ENCODE measurements at places on chromosomes 5 and 9.
A peak's percentile ranks its signal among the peaks of the same experiment; 100 is the strongest.

GRCh38 chr5:73495772-73496335, 2.4 kb upstream of the BTF3 start:
- peaks cover 23% of the 10 kb centered on the region for H3K27me3 ChIP-seq
- H3K4me1 ChIP-seq, result peaks cover 5% of the 10 kb centered on the region
- DNase-seq, result no peak
- no peak overlapping the region for H3K27ac ChIP-seq
- H3K4me3 ChIP-seq, result no peak overlapping the region

GRCh38 chr9:87875831-87876545, 6.7 kb upstream of the SPATA31E1 start:
- H3K27me3 ChIP-seq, result peaks cover 12% of the 10 kb centered on the region
- no peaks in the 10 kb centered on the region for H3K36me3 ChIP-seq
- no peaks in the 10 kb centered on the region for H3K4me1 ChIP-seq
- no peak overlapping the region for H3K27ac ChIP-seq
- DNase-seq, result no peak

DNA sequence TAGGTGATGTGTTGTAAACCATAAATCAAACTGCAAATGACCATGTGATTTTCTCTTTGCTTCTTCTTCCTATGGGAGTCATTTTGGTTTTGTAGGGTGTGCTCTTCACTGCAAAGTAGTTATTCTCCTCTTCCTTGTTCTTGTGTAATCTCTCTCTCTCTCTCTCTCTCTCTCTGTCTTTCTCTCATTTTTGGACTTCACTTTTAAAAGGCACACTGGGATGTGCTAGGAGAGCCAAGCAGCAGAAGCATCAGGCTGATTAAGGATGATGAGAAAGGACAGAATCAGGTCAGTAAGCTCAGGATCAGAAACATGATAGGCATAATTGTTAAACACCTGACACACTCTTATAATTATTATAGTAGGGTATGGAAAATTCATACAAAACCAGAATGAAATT, 505.3 kb upstream of the ZNF608 start:
- no peaks in the 10 kb centered on the region for H3K27me3 ChIP-seq
- no peak for DNase-seq
- H3K4me1 ChIP-seq, result no peaks in the 10 kb centered on the region

GRCh38 chr5:8945972-8946371, 599.9 kb downstream of the SEMA5A start:
- no peak overlapping the region for H3K4me3 ChIP-seq
- no peaks in the 10 kb centered on the region for H3K36me3 ChIP-seq

GRCh38 chr5:138577452-138577851, 2.3 kb upstream of the HSPA9 start:
- H3K4me1 ChIP-seq, result peaks cover 16% of the 10 kb centered on the region
- no peaks in the 10 kb centered on the region for H3K27me3 ChIP-seq
- DNase-seq, result no peak
- H3K27ac ChIP-seq, result no peak overlapping the region

GRCh38 chr5:23400951-23401350, 106.5 kb upstream of the PRDM9 start:
- H3K4me1 ChIP-seq, result no peaks in the 10 kb centered on the region
- no peak overlapping the region for H3K27ac ChIP-seq
- H3K4me3 ChIP-seq, result no peak overlapping the region

DNA sequence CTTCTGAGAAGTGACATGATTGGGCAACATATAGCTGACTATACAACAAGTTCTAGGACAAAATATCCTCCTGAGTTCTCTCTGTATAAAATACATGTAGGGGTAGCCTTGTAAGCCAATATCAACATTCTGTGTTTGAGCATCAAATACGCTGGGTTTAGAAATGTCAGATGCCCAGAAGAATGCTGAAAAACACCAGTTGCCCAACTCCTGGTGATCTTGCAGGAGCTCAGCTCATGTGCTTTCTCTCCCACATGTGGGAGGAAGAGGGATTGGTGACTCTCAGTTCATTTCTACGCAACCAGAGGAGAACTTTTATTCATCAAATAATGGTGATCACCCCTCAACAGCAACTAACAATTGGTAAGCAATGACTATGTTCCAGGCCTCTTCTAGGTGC, 810.9 kb upstream of the ACO1 start:
- no peak overlapping the region for H3K27ac ChIP-seq
- no peaks in the 10 kb centered on the region for H3K27me3 ChIP-seq
- no peak for DNase-seq
- no peaks in the 10 kb centered on the region for H3K4me1 ChIP-seq
- no peak overlapping the region for H3K4me3 ChIP-seq
- peaks cover 2% of the 10 kb centered on the region for H3K36me3 ChIP-seq

GRCh38 chr5:171455522-171455921, 36.1 kb downstream of the FGF18 start:
- H3K4me1 ChIP-seq, result peaks cover 4% of the 10 kb centered on the region
- DNase-seq, result no peak
- peaks cover 26% of the 10 kb centered on the region for H3K27me3 ChIP-seq
- H3K36me3 ChIP-seq, result no peaks in the 10 kb centered on the region
- no peak overlapping the region for H3K4me3 ChIP-seq
- no peak overlapping the region for H3K27ac ChIP-seq

DNA sequence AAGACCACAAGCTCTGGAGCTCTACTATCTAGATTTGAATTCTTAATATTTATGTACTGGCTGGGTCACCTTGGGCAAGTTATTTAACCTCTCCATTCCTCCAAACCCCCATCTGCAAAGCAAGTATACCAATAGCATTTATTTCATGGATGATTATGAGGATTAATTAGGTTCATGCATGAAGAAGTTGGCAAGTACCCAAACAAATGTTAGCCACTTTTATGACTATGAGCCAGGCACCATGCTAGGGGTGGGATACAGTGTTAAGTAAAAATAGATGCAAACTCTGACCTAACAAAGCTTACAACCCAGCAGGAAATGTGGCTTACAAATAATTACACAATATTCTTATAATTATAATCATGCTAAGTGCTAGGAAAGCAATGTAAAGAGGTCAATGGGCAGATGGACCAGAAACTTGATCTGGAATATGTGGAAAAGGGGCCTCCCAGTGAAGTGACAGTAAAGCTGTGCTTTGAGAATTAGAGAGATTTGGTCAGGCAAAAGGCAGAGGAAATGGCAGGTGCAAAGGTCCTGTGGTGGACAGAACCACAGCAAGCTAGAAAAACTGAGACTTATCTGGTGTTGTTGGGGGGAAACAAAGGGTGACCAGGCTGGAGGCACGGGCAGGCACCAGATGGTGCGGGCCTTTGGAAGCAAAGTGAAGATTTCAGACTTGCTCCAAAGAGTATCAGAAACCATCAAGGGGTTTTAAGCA, 525.2 kb upstream of the TRPC7 start:
- no peaks in the 10 kb centered on the region for H3K4me1 ChIP-seq
- H3K36me3 ChIP-seq, result no peaks in the 10 kb centered on the region
- no peaks in the 10 kb centered on the region for H3K27me3 ChIP-seq
- no peak for DNase-seq
- H3K4me3 ChIP-seq, result no peak overlapping the region
- no peak overlapping the region for H3K27ac ChIP-seq

- peaks cover 4% of the 10 kb centered on the region for H3K4me1 ChIP-seq
- no peak overlapping the region for H3K4me3 ChIP-seq
- no peak overlapping the region for H3K27ac ChIP-seq
- no peaks in the 10 kb centered on the region for H3K27me3 ChIP-seq
- H3K36me3 ChIP-seq, result peaks cover 9% of the 10 kb centered on the region
Observed at GRCh38 chr5:172886974-172887501, 53.0 kb downstream of the ERGIC1 start.

DNA sequence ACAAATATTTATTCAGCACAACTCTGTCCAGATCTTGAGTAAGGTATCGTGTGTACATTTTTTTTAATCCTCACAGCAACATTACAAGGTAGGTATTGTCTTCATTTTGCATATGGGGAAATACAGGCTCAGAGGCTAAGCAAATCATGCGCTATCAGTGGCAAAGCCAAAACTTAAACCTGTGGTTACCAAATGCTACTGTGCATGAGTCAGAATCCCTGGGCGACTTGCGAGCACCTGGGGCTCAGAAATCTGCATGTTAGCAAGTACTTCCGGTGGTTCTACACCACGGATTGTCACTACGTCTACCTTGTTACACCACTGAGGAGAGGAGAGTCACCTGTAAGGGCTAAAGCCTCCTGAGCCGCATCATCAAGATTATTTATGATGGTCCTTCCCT, 21.3 kb downstream of the C5orf58 start:
- peak; percentile 74 for DNase-seq
- H3K36me3 ChIP-seq, result peaks cover 80% of the 10 kb centered on the region
- no peaks in the 10 kb centered on the region for H3K27me3 ChIP-seq
- peak overlapping the region; percentile 77 for H3K27ac ChIP-seq
- H3K4me1 ChIP-seq, result peaks cover 81% of the 10 kb centered on the region

GRCh38 chr5:1300581-1301083, 5.8 kb upstream of the TERT start:
- no peaks in the 10 kb centered on the region for H3K4me1 ChIP-seq
- H3K27me3 ChIP-seq, result no peaks in the 10 kb centered on the region
- H3K27ac ChIP-seq, result no peak overlapping the region
- H3K36me3 ChIP-seq, result no peaks in the 10 kb centered on the region

GRCh38 chr5:156598964-156599363, 251.1 kb upstream of the PPP1R2B start:
- H3K36me3 ChIP-seq, result peaks cover 2% of the 10 kb centered on the region
- H3K4me1 ChIP-seq, result no peaks in the 10 kb centered on the region

DNA sequence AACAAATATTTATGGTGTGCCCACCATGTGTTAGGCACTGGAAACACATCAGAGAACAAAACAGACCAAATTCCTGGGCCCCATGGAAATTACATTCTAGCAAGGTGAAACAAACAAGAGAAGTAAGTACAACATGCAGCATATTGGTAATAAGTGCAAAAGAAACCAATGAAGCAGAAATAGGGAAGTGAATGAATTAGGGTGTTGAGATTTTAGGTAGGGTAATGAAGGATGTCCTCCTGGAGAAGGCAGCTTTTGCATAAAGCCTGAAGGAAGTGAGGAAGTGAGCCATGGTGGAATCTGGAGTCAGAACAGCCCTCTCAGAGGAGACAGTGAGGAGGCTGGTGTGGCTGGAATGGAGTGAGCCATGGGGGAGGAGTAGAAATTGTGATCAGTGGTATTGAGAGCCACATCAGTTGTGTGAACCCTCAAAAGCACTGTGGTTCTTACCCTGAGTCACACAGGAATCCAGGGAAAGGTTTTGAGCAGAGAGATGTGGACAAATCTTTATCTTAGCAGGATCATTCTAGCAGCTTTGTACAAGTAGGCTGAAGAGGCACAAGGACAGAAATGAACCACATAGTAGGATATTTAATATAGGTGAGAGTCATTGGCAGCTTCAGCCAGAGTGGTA, 52.7 kb upstream of the ARL15 start:
- no peaks in the 10 kb centered on the region for H3K4me1 ChIP-seq
- no peak for DNase-seq
- peaks cover 22% of the 10 kb centered on the region for H3K27me3 ChIP-seq

DNA sequence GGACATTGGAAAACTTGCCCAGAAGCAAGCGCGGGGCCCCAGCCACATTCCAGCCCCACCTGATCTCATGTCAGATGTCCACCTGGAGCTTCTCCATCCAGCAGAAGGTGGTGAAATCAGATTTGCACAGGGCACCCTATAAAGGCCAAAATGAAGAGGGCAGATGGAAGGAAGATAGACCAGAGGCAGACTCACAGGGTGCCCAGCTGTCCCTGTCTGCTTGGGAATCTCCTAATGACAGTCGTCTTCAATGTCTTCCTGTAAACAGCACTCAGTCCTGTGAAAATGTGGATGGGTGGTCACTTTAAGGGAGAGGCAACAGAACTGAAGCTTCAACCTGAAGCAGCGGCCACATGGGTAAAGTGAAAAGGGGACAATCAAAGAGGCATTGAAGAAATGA, 607.5 kb downstream of the IRX1 start:
- H3K27me3 ChIP-seq, result no peaks in the 10 kb centered on the region
- no peak for DNase-seq
- no peak overlapping the region for H3K4me3 ChIP-seq

GRCh38 chr5:112630246-112631009, 107.3 kb upstream of the APC start:
- H3K4me1 ChIP-seq, result no peaks in the 10 kb centered on the region
- H3K27ac ChIP-seq, result no peak overlapping the region
- DNase-seq, result no peak
- no peak overlapping the region for H3K4me3 ChIP-seq
- peaks cover 32% of the 10 kb centered on the region for H3K27me3 ChIP-seq

GRCh38 chr5:41921166-41921565, 3.9 kb upstream of the FBXO4 start:
- H3K36me3 ChIP-seq, result peaks cover 17% of the 10 kb centered on the region
- no peak overlapping the region for H3K4me3 ChIP-seq
- DNase-seq, result no peak
- peaks cover 19% of the 10 kb centered on the region for H3K4me1 ChIP-seq
- no peaks in the 10 kb centered on the region for H3K27me3 ChIP-seq

DNA sequence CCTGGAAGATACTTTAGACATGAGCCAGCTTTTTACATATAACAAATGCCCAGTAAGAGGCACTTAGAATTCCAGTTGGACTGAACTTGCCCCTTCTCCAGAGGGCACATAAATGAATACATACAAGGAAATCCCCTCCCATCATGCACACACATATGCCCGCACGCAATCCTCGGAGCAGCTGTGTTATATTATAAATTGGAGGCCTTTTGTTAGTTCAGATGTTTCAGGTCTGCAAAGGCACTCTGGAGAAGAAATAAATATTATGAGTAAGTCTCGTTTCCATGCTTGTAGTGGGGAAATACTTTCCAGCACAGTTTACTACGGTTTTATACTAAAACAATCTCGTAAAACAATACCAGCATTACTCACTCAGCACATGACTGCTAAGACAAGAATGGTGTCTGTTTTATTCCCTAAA, 17.6 kb upstream of the MUSK start:
- no peaks in the 10 kb centered on the region for H3K4me1 ChIP-seq
- no peak overlapping the region for H3K27ac ChIP-seq
- DNase-seq, result no peak
- no peaks in the 10 kb centered on the region for H3K27me3 ChIP-seq
- H3K36me3 ChIP-seq, result no peaks in the 10 kb centered on the region
